A549 treated with CpdA at 1 μM for 4 hours (cell line): ENCODE measurements at places on chromosomes 12 and 14. TPM values are rescaled to one million over a fixed set of nuclear protein-coding genes. Genes with fewer than 3 reads are reported as not detected.

The TEDC1 gene
- 32.7 to 51.3 TPM (median 43.3 TPM) in 5 replicates for total RNA-seq

The TAS2R13 gene
- not detected in 5 replicates for total RNA-seq

The TAS2R9 gene
- not detected in 5 replicates for total RNA-seq

The SLC39A5 gene
- total RNA-seq, result 0.13 TPM in 1 of 5 replicates, not detected in the others

The GDF3 gene
- total RNA-seq, result not detected in 5 replicates

The IFNG-AS1 gene
- total RNA-seq, result not detected in 5 replicates

The TMEM263 gene
- total RNA-seq, result 27.9 to 34.2 TPM (median 31.8 TPM) in 5 replicates

The ALDH1L2 gene
- 2.8 to 3.6 TPM (median 3.3 TPM) in 5 replicates for total RNA-seq

The PZP gene
- total RNA-seq, result not detected in 5 replicates

The SYCP3 gene
- total RNA-seq, result 0.10 to 0.35 TPM (median 0.18 TPM) in 3 of 5 replicates, not detected in the others

The SLC25A47 gene
- not detected in 5 replicates for total RNA-seq
